ENCODE measurements at places on chromosomes 13 and 19. TPM values are rescaled to one million over a fixed set of nuclear protein-coding genes. Genes with fewer than 3 reads are reported as not detected.

GRCh38 chr13:53848366-53848961 is 819.9 kb downstream of the OLFM4 start:
- no peak for DNase-seq

DNA sequence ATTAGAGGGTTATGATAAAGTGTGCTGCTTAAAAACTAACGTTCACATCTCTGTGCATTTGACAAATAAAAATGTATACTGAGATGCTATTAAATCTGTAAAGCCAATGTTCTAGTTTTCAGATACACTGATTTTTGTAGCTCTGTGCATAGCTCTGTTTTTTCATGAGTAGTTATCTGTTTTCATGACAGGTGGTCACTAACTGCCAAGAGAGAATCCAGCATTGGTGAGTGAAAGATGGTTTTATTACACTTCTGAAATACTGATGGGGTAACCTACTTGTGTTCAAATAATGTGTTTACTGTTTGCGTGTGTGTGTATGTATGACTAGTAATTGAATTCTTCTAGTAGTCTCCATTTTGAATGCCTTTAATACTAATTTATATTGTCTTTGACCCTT is 29.0 kb downstream of the URI1 start:
- no peak for DNase-seq

DNA sequence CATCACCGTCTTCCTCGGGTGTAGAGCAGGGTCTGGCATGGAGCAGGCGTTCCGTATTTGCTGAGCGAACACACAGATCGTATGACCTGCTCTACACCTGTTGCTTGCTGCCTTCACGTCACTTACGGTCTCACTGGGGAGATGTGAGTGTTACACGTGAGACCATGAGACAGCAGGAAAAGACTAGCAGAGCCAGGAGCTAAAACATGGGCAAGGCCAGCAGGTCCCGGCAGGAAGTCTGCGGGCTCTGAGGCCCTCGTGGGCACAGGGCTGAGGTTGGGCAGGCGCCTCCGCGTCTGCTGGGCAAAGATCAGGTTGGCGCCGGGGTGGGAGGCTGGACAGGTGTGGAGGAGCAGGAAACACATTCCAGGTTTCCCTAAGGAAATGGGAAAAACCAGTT is 19.7 kb upstream of the GTF3A start:
- DNase-seq = no peak

- no peak for DNase-seq
Measured at GRCh38 chr13:23472189-23472588, 38.7 kb upstream of the SACS start.

DNA sequence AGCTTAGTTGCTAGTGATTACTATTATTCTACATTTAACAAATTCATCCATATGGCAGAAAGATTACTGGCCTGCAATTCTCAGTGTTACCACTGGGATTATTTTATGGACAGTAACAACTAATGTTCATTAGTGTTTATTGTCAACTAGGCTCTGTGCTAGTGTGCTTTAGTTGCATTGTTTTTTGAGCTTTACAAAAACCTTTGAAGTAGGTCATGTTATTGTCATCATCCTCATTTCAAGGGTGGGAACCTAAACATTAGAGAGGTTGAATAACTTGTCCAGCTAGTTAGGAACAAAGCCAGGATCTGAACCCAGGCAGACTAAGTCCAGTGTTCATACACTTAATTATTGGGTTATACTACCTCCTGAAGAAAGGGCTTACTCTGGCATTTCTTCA is 27.8 kb upstream of the TDRD3 start:
- DNase-seq = no peak

- DNase-seq = no peak
Measured at GRCh38 chr19:2034729-2035589, 16.1 kb downstream of the MKNK2 start.

DNA sequence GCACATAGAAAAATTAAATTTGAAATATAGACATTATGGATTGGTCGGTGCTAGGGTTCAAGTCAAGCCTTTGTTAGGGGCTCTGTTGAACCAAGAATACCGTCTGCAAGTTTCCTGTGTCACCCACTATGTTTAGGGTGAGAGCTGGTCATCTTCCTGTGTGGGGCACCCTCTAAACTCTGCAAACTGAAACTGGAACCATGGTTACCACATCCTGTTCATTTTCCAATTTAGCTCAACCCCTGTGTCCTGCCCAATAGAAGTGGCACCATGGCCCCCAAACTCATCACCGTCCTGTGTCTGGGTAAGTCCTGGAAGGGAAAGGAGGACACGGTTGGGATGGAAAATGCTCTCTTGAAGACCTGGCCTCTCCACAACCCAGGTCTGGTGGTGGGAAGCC is 29.9 kb downstream of the LAIR2 start:
- DNase-seq = no peak

- DNase-seq = peak; percentile 60
Measured at GRCh38 chr13:24038405-24038804, 122.1 kb upstream of the SPATA13 start.

- no peak for DNase-seq
Measured at GRCh38 chr19:39927076-39927475, 7.4 kb downstream of the FCGBP start.

- DNase-seq = peak; percentile 53
Measured at GRCh38 chr13:30038884-30039283, 188.5 kb upstream of the UBL3 start.

PSG3 gene
- not detected for total RNA-seq

LNX2 gene
- total RNA-seq = 5.3 TPM

TLE6 gene
- 0.84 TPM for total RNA-seq

CABP5 gene
- total RNA-seq = not detected

RNF113B gene
- not detected for total RNA-seq

ZNF101 gene
- total RNA-seq = 5.2 TPM

WDR88 gene
- not detected for total RNA-seq

TEX26 gene
- not detected for total RNA-seq

VPS36 gene
- total RNA-seq = 24.4 TPM

FFAR3 gene
- total RNA-seq = not detected
